ENCODE measurements at places on chromosomes 2 and 18. TPM values are rescaled to one million over a fixed set of nuclear protein-coding genes. Genes with fewer than 3 reads are reported as not detected.

Gene SCN2A
- 0.07 TPM for total RNA-seq

Gene CFC1
- not detected for total RNA-seq

Gene ASAP2
- total RNA-seq = 21.3 TPM

Gene IL1RL2
- 0.63 TPM for total RNA-seq

Gene NTSR2
- total RNA-seq = not detected

Gene FBLN7
- total RNA-seq = not detected

Gene SERPINB10
- 0.28 TPM for total RNA-seq

Gene ZSWIM2
- total RNA-seq = not detected

Gene TMEM200C
- not detected for total RNA-seq

Gene PAX3
- not detected for total RNA-seq

Gene PRKAG3
- total RNA-seq = not detected

Gene NEUROD1
- not detected for total RNA-seq

Gene B4GALT6
- total RNA-seq = 1.8 TPM

Gene COLEC12
- not detected for total RNA-seq

Gene SULT1C2
- total RNA-seq = not detected

Gene LCT
- not detected for total RNA-seq

Gene STPG4
- total RNA-seq = not detected

Gene SLC4A3
- 6.5 TPM for total RNA-seq

Gene BIRC6
- total RNA-seq = 48.3 TPM

Gene MALL
- total RNA-seq = 126 TPM

Gene AMER3
- total RNA-seq = not detected

Gene MOGAT1
- total RNA-seq = not detected

Gene GPBAR1
- not detected for total RNA-seq

Gene UGT1A5
- total RNA-seq = 3.2 TPM

Gene KHK
- 2.2 TPM for total RNA-seq

Gene REG3G
- total RNA-seq = not detected

Gene UGT1A3
- not detected for total RNA-seq

Gene LYPD6
- total RNA-seq = 0.56 TPM

Gene SLC9A4
- not detected for total RNA-seq

Gene GPATCH11
- total RNA-seq = 2.4 TPM

Gene CGREF1
- 0.70 TPM for total RNA-seq

Gene SIX3
- not detected for total RNA-seq

Gene ABCG5
- not detected for total RNA-seq

Gene ADRA2B
- total RNA-seq = not detected

Gene ABCG8
- not detected for total RNA-seq

Gene PKP4
- total RNA-seq = 32.1 TPM

Gene CSRNP3
- 4.8 TPM for total RNA-seq

Gene CD8B2
- total RNA-seq = not detected
